ENCODE measurements at places on chromosomes 16 and 17.

DNA sequence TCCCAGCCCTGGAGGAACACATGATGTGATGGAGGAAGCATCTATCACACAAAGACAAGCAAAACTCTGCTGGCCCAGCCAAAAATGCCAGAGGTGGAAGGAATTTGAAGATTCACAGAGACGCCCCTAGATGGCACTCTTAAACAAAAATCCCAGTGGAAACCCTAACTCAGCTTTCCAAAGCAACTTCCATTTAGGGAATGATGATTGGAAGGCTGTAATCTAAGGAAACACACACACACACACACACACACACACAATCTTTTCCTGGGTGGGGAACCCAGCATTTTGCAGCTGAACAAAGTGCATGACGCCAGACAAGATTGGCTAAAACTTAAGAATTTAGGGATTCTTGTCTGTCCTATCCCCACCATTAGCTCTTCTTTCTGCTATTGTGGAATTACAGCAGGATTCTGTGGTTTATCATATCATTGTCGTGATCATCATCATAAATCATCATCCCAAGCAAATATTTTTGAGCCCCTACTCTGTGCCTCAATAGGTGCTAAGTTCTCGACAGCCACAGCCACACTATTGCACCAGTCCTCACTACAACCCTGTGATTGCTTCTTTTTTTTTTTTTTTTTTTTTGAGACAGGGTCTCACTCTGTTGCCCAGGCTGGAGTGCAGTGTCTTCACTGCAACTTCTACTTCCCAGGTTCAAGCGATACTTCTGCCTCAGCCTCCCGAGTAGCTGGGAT is 1.6 kb upstream of the LDAF1 start:
- DNase-seq: peak; percentile 82

- DNase-seq: no peak
Measured at GRCh38 chr17:18101828-18102227, 6.7 kb upstream of the MYO15A start.

DNA sequence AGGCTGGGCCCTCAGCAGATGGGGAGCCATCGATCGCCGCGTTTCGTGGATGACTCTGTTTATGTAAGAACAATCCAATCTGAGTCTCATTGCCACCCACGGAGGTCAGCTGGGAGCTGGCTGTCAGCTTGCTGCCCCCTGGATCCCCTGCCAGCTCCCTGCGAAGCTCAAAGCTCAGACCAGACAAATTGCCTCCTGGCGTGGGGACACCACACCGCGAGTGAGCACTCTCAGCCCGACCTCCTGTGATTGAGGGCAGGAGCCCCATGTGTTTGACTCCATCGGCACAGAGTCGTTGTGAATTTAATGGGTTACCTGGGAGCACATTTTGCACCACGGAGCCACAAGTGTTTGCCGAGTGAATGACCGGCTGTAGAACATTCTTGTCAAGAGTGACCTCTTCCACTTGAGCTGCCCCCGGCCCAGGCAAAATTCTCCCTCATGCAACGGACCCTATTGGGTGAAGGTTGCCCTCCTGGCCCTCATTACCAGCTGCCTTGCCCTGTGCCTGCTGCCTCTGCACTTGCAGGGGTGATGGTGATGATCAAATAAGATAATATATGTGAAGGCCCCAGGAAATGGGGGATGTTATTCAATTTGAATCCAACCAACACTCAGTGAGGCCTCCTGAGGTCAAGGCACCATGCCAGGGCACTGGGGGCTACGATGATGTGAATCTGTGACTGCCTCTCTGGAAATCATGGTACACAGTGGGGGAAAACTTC is 7.6 kb upstream of the GFAP start:
- DNase-seq: no peak

DNA sequence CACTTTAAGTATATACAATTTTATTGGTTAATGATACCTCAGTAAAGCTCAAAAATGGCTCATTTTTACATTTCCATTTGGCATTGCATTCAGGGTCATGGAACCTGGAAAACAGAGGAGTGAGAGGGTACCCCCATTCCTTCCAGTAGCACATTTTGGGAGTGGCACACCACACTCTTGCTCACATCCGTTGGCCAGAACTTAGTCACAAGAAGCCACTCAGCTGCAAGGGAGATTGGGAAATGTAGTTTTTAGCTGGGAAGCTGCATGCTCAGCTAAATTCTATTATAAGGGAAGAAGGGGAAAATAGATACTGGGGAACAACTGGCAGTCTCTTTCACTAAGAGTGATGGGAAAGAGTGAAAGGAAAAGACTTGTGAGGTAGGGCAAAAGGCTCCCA is 102.5 kb upstream of the TMEM97 start:
- DNase-seq: no peak

DNA sequence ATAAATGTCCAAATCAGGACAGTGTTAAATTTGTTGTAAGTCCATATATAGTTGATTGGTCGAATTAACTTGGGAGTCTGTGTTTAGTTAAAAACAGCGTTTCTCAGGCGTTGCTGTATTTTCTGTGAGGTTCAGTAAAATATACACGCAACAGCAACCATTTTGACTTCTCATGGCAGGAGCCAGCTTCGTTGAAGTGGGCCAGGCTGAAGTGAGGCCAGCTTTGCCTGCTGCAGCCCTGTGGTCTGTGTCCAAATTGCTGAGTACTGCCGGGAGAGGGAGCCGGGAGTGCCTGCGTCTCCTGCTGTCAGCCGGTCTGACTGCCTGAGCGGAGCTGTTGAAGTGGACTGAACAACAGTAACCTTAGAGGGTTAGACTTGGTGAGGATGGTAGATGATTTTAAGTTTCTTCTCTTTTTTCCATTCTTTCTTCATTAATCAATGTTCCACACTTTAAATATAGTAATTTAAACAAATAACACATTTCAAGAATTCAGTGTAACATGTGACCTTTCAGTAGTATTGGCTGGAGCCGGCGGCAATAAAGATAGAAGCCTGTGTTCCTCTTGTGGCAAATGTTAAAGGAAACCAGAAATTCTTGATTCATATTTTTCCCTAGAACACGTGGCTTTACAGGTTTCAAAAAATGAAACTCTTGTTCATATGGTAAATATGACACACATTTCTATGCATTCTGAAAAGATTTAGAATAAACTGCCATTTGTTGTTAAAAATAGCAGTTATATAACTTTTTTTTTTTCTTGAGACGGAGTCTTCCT is 37.0 kb upstream of the ZNF750 start:
- peak; percentile 83 for DNase-seq

- DNase-seq: no peak
Measured at GRCh38 chr17:43873091-43873490, 26.1 kb downstream of the CD300LG start.

GRCh38 chr17:65050438-65050837 is 6.1 kb downstream of the GNA13 start:
- no peak for DNase-seq

- DNase-seq: no peak
Measured at GRCh38 chr17:16622540-16623277, 30.9 kb downstream of the ZNF624 start.

DNA sequence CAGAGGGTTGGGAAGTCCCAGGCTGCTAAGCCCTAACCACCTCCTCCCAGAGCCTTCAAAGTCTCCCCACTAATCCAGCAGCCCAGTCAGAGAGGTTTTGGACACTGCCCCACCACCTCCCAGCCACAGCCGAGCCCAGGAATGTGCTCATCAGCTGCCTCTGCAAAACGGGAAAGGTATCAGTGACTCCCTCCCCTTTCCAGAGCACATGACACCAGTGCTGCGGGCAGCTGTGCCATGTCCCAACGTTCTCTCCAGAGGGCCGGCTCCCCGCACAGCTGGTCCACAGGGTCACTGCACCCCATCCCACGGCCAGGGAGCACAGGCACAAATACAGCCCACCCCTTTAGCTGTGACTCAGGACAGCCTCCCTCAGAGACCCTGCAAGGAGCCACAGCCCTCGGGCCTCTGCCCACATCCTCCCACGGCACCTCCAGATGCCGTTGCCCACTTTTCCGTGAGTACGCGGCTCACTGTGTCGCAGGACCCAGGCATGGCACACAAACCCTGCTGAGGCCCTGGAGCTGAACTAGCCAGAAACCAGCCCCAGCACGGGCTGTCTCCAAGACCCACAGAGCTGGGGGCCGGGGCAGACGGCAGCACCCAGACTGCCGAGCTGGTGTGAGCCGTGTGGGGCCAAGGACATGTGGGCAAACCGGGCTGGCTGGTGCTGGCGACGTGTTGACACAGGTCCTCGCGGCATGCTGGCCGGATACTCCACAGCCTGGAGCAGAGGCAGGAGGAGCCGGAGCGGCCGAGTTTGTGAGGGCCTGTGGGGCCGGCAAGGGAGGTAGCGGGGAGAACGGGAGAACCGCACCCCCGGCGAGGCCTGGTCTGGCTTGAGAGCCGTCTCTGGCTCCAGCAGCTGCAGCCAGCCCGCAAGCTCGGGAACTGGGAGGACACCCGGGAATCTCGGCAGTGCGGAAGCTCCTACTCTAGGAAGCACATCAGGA is 6.3 kb upstream of the PPP1R27 start:
- DNase-seq: no peak

DNA sequence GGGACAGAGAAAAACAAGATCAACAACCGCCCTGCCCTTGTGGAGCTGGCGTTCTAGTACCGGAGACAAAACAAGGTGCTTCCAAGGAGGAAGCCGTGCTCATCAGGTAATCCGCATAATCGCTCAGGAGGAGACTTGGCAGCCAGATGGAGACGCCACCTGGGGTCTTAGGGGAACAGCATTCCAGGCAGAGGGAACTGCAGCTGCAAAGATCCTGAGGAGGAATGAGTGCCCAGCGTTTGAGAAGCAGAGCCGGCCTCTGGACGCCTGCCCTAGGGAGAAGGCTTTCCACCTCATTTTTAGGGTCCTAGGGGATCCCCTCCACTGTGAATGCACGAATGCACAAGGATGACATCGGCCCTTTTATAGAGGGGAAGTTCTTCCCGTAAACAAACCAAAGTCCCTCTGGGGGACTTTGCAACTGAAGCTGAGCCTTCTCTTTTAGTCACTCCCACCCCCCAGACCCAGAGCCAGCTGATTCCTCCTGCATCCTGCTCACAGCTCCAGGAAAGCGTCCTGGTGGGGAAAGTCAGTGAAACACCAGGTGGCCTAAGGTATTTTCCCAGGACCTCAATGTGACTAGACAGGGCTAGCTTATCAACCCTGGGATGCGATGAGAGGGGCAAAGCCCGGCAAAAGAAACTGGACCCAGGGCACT is 13.2 kb upstream of the MPRIP start:
- DNase-seq: no peak

DNA sequence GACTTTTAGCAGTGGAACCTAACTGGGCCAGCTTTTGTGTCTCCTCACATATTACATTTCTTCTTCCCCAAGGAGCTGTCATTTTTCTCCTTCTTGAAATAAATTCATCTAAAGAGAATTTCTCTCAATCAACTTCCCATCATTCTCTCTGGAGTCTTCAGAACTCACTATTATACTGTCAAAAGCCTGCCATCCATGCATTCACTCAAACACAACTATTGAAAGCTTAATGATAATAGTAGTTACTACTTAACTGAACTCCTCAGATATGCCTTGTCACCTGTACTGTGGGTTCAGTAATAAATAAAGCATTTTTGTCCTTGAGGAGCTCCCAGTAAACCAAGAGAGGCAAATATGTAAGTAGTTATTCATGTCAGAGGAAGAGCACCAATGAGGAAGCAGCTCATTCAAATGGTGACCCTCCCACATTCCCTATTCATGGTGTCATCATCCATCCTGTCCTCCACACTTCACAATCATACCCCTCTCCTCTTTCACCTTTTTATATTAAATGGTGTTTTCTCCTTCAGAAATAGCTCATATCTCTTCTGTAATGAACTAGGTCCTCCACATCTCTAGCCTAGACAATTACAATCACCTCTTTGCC is 162.6 kb downstream of the CA10 start:
- no peak for DNase-seq

DNA sequence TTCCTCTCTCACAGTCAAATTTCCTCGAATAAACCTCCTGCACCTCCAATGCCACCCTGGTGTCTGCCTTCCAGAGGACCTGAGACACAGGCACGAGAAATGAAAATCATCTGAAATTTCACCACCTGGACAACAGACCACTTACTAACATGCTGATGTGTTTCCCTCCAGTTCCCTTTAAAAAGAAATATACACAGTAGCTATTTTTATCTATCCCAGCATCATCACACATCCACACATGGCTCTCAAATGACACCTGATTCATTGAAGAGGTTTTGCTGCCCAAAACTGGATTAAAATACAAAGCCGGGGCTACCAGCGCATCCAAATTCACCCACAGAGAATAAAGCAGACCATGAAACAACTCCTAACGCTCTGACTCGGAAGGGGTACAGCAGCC is 13.9 kb downstream of the ELAC2 start:
- DNase-seq: no peak

GRCh38 chr17:29546085-29546484 is 20.8 kb downstream of the ABHD15 start:
- peak; percentile 34 for DNase-seq

GRCh38 chr17:43171586-43172487 is 823 bp downstream of the NBR1 start:
- DNase-seq: peak; percentile 95

DNA sequence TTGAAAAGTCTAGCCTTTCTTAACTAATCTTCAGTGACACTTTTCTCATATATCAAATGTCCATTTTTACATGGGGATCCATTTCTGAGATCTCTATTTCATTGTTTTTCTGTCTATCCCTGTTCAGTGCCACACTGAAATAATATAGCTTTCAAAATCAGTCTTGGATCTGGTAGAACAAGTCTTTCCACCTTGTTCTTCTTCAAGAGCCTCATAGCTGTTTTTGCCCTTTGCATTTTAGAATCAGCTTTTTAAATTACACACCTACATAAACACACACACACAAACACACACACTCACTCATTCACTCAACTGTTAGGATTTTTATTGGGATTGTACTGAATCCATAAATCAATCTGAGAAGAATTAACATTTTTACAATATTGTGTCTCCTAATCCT is 19.2 kb downstream of the GSDMB start:
- no peak for DNase-seq

DNA sequence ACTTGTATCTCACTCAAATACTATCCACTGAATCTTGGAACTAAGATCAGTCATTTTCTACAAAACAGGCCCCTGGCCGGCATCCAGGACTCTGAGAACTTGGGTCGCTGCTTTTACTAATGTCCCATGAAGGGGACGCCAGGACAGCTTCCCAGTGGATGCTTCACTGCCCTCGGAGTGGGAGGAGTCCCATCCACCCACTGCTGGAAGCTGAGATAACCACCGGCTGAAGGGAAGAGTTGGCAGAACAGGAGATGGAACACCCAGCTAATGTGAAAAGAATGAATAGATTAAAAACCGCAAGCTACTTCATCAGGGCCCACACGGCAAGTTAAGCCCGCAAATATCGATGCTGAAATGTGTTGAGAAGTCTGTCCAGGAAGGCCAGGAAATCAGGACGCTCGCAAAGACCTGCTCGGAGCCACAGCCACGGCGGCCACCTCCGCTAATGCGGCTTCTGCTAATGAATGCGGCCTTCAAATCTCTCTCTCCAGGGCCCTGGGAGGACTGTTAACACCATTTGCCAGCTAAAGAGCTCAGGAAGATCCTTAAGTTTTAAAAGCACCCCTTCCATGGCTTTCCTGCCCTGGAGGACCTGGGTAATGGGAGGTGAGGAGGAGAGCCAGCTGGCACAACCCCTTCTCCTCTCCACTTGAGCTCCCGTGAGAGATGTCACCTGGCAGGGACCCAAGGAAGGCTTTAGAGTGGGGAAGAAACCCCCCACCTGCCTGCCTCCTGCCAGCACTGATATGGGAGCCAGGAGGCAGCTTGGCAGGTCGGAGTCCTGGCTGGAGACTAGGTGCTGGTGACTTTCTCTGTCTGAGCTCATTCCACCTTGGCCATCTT is 226.6 kb upstream of the RPL38 start:
- no peak for DNase-seq

All from fibroblast of villous mesenchyme (primary cell).